ENCODE measurements at places on chromosomes 6 and 20. TPM values are rescaled to one million over a fixed set of nuclear protein-coding genes. Genes with fewer than 3 reads are reported as not detected.

Gene PYGB
- total RNA-seq = 155 TPM

GRCh38 chr6:132060591-132060990 is 109.4 kb upstream of the CCN2 start:
- DNase-seq = no peak

DNA sequence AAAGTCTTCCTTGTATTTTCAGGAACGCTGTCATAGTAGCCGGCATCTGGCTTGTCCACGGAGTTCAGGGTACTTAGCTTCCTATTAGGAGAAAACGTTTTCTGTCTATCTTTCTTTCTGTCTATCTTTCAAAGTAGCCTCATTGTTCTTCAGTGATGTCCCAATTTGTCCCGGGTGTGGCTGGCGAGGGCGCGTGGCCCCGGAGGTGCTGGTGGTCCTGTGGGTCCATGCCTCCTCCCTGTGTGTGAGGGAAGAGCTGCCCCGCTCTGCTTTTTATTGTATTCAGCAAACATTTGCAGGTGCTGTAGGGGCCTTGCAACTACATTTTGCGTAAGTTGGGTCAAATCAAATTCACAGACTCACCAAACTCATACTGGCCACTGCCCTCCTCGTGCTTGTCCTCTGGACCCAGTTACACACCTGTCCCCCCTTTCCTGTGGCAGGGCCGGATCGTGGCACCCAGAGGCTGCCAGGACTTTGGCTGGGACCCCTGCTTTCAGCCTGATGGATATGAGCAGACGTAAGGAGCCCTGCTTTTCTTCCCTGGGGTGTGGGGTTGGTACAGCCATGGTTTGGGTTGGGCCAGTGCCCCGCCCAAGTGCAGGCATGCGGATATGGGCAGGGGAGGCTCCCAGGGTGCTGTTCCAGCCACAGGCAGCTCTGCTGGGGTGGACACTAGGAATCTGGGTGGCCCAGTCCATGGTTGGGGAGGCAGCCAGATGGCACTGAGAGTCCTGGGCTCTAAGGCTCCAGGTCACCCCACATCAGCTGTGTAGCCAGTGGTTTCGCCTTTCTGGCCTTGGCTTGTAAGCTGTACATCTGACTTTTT is 12.3 kb downstream of the ITPA start:
- DNase-seq = no peak

GRCh38 chr6:154301839-154302752 is 54.5 kb downstream of the IPCEF1 start:
- DNase-seq = no peak

DNA sequence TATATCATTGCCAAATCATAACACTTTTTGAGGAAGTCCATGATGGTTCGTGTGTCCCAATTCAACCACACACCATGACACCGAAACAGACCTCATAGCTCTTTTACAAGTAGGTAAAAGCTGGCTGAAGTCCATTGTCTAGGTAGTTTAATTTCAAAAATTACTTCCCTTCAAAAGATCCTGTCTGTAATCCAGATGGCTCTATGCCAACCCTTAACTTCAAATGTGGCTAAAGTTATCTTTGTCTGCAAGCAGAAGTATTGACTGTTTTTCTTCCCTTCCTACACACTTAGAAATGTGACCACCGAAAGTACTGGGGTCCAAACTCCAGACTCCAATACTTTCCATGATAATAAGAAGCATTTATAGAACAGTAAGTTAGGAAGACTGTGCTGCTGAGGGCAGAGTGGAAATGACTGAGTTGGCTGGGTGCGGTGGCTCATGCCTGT is 8.3 kb upstream of the TIAM2 start:
- no peak for DNase-seq

- DNase-seq = peak; percentile 81
Measured at GRCh38 chr6:28251661-28252008, 434 bp downstream of the ZKSCAN4 start.

DNA sequence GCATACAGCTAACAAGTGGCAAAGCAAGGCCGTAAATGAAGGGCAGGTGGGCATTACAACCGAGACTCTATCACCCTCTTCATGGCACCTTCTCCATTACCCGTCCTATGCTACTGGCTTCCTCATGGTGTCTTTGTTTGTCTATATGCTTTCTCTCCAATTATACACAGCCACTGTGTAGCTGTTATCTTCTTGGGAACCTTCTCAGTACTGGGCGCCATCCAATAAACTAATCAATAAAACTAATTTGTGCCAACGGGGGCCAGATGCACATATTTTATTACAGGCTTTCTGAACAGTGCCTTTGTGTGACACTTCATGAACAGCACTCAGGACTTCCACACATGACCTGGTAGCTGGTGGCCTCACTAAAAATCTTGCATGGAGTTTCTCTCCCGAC is 149.8 kb upstream of the PCSK2 start:
- DNase-seq = no peak

All from posterior vena cava (tissue), 2 donors.